ENCODE measurements at places on chromosomes 1 and 21.
A peak's percentile ranks its signal among the peaks of the same experiment; 100 is the strongest.

DNA sequence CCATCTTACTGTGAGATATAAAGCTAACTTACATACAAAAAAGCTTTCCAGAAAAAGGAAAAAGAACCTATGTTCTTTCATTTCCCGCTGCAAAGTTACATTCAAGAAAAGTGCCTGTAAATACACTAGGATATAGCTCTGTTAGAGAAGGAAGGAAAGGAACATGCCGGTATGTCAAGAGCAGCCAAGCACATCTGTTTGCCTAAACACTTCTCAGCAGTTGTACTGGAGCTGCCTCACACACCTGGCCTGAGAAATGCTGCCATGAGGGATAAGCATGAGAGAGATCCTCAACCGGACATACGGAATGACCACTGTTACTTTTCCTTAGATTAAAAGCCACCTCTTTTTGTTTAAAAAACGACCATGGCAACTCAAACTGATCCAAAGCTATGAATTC lies 189.7 kb downstream of the RERE start:
- no peak for DNase-seq

DNA sequence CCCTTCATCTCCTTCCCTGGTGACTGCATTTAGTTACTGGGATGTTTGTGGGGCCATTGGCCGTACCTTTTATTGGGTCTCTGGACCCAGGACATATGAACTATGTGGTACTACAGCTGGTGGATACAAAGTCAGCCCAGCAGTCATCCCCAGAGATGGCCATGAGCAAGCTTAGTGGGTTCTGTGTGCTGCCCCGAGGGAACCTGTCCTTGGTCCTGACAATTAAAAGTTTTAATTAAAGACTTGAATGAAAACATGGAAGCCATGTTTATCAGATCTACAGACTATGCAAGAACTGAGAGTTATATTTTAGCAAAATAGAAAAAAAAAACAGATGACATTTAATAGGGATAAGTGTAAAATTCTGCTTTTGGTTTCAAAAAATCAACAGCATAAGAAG lies 2.8 kb upstream of the NES start:
- no peak for DNase-seq

GRCh38 chr1:174769961-174770549 lies 229.7 kb upstream of the CACYBP start:
- peak; percentile 59 for DNase-seq

GRCh38 chr1:95572002-95572401 lies 338.0 kb downstream of the RWDD3 start:
- DNase-seq, result no peak

DNA sequence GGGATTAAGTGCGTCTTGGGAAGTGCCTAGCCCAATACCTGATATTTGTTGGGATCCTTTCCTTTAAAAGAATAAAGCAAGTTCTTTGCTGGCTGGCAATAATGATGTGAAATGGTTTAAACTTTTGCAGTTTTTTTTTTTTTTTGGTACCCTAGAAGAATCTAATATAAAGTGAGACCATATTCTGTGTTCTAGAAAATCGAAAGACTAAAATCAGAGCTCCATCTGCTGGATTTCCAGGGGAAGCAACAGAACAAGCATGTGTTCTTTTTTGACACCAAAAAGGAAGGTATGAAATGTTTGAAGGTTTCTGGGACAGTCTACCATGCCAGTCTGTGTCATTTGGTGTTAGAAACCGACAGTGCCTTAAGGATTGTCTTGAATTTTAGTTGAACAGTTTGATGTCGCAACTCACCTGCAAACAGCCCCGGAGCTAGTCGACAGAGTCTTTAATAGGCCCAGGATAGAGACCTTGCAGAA lies 6.4 kb downstream of the UTP11 start:
- peak; percentile 51 for DNase-seq

- no peak for DNase-seq
Observed at GRCh38 chr1:185906186-185906585, 172.0 kb downstream of the HMCN1 start.

GRCh38 chr1:161427733-161428516 lies 60.2 kb upstream of the CFAP126 start:
- peak; percentile 42 for DNase-seq

All from fibroblast of villous mesenchyme (primary cell).